Type B pancreatic cell (in vitro differentiated cells): ENCODE measurements at places on chromosomes 2 and 18. TPM values are rescaled to one million over a fixed set of nuclear protein-coding genes. Genes with fewer than 3 reads are reported as not detected.
A peak's percentile ranks its signal among the peaks of the same experiment; 100 is the strongest.

METTL5 gene
- total RNA-seq: 39.3 and 49.4 TPM in 2 replicates

GRCh38 chr2:171323971-171324528, 109.7 kb downstream of the METTL8 start:
- H3K36me3 ChIP-seq: peaks cover 26% of the 10 kb centered on the region
- no peak for DNase-seq
- peaks cover 7% of the 10 kb centered on the region for H3K4me1 ChIP-seq
- H3K4me3 ChIP-seq: no peak overlapping the region
- no peaks in the 10 kb centered on the region for H3K27me3 ChIP-seq
- H3K27ac ChIP-seq: no peak overlapping the region

GRCh38 chr2:73640946-73641766, 1.1 kb downstream of the NAT8 start:
- no peak for DNase-seq
- H3K4me3 ChIP-seq: no peak overlapping the region
- H3K27ac ChIP-seq: no peak overlapping the region

CCDC68 gene
- total RNA-seq: 2.5 TPM in 1 of 2 replicates, not detected in the other

DNA sequence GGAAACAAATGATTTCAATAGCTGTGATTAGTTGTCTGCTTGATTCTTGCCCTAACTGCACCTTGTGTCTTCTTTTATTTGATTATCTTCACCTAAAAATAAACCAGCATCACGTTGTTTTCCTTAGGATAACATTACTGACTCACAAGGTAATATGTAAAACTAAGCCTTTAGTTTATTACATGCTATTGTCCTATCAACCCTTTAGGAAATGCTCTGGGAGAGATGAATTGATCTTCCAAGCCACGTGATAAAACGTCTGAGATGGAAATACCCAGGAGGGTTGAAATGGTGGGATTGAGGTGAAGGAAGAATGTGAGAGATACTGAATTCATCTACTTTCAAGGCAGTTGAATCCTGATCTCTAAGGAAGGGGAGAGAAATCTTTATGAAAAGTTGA, 34.5 kb upstream of the TMEM178A start:
- no peak overlapping the region for H3K4me3 ChIP-seq
- no peak overlapping the region for H3K27ac ChIP-seq
- H3K36me3 ChIP-seq: no peaks in the 10 kb centered on the region
- H3K27me3 ChIP-seq: no peaks in the 10 kb centered on the region

GNAL gene
- total RNA-seq: 8.3 and 12.9 TPM in 2 replicates

DNA sequence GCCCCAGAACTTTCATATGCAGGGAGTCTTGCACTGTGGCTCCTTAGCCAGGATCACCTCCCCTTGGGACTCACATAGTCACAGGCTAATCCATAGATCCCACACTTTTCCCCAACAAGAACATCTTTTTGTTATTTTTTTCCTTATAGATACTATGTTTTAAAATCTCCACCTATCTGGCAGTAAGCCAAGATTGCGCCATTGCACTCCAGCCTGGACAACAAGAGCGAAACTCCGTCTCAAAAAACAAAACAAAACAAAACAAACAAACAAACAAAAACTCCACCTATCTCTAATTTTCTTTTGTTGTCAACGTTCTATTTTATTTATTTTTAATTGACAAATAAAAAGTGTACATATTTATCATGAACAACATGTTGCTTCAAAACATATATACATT, 141.7 kb downstream of the PDE11A start:
- DNase-seq: no peak
- no peaks in the 10 kb centered on the region for H3K4me1 ChIP-seq
- peaks cover 8% of the 10 kb centered on the region for H3K27me3 ChIP-seq
- no peak overlapping the region for H3K27ac ChIP-seq
- H3K4me3 ChIP-seq: no peak overlapping the region

DPP4 gene
- 55.9 and 89.4 TPM in 2 replicates for total RNA-seq

DNA sequence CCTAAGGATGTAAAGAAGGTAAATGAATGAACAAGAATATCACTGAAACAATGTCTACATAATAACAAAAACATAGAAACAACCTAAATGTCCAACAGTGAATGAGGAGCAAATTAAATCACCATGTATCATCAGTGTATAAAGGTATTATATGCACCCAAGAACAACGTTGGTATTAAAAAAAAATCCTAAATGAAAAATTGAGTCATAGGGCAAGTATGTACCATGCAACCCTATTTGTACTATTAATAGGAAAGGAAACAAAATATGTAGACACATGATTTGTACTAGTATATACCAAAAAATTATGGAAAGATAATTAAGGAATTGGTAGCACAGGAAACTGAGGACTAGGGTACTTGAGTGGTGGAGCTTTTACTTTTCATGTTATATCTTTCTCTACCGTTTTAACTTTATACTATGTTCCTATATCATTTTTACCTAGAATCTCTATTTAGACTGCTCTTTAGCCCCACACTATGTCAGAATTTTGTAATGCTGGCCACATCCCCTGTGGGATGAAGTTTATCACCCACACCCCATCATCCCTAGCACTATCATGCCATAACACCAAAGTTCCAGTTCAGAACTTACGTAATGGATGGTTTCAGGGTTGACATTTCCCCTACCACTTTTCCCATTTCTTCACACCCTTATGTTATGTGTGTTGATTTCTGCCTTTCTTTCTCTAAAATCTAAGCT, 25.6 kb downstream of the IKZF2 start:
- no peaks in the 10 kb centered on the region for H3K27me3 ChIP-seq
- no peaks in the 10 kb centered on the region for H3K36me3 ChIP-seq
- DNase-seq: no peak
- H3K4me1 ChIP-seq: peaks cover 11% of the 10 kb centered on the region
- no peak overlapping the region for H3K4me3 ChIP-seq

- peaks cover 66% of the 10 kb centered on the region for H3K27me3 ChIP-seq
- peak overlapping the region; percentile 92 for H3K4me3 ChIP-seq
- no peak for DNase-seq
- no peak overlapping the region for H3K27ac ChIP-seq
Observed at GRCh38 chr2:74496997-74497776, 2.2 kb downstream of the LBX2 start.

GRCh38 chr2:19031642-19032041, 326.8 kb downstream of the OSR1 start:
- DNase-seq: no peak
- no peak overlapping the region for H3K27ac ChIP-seq
- no peaks in the 10 kb centered on the region for H3K36me3 ChIP-seq
- no peaks in the 10 kb centered on the region for H3K27me3 ChIP-seq
